ENCODE measurements at places on chromosomes 7 and 10.

DNA sequence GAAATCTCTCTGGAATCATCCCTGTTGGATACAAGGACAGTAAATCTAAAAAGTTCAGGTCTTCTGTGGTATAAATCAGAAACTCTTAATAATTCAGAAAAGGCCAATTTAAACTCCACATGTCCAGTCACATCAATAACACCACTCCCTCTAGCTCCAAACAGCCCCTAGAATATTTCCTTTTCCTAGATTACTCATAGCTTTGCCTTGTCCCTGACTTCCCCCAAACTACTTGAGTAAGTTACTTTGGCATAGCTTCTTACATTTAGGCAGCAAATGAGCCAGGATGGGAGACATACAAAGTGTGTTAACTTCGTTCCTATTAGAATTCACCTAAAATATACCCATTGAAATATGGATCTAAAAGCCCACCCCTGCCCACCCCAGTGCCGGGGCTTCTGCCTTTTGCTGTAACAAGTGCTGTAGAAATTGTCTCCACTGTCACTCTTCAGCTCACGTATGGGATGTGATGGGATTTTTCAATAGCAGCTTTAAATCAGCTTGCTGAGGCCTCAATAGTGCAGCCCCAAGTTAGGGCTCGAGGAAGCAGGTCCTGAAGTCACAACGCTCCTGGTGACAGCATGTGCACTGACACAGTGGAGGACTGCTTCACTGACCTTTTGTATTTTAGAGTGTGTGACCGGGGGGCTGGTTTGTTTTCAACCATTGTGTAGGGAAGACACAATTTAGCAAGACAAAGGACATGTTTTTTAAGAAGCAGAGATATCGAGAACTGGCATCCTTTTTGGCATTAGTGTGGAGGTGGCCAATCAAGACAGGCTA, 218.2 kb upstream of the KMT2E start:
- no peak for DNase-seq

DNA sequence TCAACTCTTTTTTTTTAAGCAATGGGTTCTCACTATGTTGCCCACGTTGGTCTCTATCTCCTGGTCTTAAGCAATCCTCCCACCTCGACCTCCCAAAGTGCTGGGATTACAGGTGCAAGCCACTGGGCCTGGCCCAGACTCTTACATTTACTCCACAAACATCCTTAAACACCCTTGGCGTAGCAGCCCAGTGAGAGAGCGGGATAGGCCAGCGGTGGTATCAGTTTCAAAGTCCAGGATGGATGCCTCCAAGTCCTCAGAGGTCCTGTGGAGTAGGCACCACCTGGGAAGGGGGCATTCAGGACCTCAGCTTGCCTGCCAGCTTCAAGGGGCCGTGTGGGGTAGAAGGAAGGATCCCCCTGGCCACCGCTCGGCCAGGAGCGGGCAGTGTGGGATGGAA, 18.1 kb upstream of the VPS37D start:
- DNase-seq = no peak

DNA sequence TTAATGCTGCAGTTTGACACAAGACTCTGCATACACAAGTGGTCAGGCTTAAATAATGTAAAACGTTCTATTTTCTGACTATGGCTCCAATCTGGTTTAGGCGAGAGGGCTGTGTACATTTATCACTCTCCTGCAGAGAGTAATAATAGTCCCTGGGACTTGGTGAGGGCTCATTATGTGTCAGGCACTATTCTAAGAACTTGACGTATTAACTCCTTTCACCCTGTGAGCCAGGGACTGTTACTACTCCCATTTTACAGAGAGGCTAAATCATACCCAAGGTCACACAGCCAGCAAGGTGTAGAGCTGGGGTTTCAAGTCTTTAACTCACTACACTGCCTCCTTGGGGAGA, 187.2 kb upstream of the LYZL2 start:
- no peak for DNase-seq

- no peak for DNase-seq
Observed at GRCh38 chr10:46301721-46302479, 15.1 kb downstream of the ANTXRL start.

DNA sequence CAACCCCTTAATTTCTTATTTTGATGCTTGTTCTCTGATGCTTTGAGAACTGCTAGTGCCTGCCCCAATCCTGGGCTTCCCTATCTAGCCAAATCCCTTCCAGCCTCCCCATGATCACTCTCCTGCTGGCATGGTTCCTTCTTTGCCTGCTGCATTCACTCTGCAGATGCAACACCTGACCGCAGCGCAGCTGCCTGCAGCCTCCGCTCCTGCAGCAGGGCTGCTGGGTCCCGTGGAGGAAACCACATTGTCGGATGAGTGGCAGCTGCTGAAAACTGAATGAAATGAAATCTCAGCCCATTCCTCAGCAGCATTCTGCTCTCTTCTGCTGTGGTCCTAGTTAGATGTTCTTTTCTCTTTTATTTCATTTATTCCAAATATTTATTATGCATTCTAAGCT, 320.3 kb downstream of the CCDC3 start:
- no peak for DNase-seq

DNA sequence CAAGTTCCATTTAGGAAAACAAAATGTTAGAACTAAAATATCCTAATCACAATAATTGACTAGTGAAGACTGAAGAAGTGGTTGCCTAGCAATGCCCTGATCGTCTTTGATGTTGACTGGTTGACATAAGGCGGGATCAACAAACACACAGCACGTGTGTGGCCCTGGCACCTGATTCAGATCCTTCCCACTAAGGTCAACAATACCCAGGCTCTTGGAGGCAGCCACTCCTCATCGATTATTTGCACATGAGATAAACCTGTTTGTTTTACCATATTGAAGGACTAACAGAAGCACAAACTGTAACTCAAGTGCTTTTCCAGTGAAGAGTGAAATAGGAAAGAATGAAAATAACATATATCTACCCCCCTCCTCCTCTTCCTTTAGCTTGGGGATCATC, 15.6 kb downstream of the FANK1 start:
- DNase-seq = no peak

GRCh38 chr7:46424934-46425333, 503.9 kb upstream of the IGFBP3 start:
- DNase-seq = no peak

GRCh38 chr10:5500910-5501309, 1.5 kb upstream of the CALML5 start:
- DNase-seq = no peak

DNA sequence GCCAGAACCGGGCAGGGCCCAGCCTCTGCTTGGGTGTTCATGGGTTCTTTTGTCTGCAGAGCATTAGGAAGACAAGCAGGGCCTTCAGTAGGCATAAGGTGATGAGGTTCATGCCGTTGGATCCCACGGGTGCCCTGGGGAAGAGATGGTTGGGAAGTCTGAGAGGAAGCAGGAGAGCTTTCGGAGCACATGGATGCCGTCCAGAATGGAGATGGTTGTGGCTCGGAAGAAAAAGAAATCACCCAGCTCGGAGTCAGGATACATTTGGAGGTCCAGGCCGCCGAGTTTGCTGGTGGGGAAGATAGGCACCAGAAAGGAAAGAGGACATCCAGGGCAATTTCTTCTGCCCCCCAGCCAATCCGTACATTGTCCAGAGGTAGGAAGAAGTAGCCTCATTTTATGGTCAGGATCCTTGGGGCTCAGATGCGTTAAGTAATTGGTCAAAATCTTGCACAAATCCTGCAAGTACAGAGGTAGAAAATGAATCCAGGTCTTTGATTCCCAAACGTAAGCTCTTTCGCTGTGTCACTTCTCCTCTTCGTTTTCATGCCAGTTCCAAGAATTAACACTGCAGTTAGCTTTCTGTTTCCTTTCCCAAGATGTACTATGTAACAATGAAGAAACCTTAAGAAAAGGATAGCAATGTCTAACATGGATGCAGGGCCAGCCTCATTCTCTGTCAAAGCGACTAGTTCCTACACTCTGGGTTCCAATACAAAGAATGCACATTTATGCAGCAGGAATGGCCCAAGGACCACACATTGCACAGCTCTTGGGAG, 147.8 kb upstream of the KLF6 start:
- no peak for DNase-seq

DNA sequence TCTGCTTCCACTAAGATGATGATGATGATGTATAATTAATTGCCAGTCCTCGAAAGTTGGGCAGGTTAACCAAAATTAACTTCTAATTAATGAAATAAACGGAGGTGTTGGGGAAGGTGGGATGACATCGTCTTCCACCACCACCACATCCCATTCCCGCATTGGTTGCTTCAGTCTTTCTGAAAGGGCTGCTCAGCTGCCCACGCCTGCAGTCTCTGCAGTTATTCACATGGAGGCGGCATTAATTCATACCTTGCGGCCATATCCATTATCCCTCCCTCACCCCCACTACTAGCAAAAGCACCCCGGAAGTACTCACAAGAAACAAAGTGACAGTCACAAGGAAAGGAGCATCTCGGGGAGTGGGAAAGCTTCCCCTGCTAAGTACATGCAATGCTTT, 387.9 kb downstream of the DPP6 start:
- no peak for DNase-seq

DNA sequence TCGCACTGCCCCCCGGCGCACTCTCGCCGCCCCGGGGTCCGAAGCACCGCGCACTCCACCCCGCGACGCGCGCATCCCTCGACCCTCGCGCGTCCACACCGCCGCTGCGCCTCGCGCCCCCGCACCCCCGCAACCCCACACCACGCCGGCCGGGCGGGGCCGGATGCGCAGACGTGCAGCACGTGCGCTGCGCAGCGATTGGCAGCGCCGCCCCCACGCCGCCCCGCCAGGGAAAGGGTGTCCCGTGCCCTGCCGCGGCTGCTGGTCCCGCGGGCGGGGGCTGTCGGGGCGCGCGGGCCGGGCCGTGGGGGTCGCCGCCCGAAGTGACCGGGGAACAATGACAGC, 53.7 kb upstream of the KDM7A start:
- DNase-seq = peak; percentile 54

- no peak for DNase-seq
Observed at GRCh38 chr7:39623732-39624441, 515 bp downstream of the RALA start.

DNA sequence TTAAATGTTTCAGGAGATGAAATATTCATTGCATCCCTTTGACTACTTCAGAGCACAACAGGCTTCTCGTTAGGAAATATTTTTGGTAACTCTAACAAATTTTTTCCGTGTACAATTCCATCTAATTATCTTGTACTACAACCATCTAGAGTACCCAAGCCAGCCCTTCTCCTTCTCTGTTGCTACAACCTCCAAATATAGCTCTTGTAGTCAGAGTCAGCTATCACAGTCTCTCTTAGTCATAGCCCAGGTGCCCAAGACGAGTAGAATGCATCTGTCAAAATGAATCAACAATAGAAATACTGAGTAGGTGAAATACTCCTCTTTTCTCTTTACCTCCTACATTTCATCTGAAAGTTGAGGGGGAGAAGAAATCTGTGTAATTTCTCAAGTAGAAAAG, 74.0 kb downstream of the INHBA start:
- no peak for DNase-seq

DNA sequence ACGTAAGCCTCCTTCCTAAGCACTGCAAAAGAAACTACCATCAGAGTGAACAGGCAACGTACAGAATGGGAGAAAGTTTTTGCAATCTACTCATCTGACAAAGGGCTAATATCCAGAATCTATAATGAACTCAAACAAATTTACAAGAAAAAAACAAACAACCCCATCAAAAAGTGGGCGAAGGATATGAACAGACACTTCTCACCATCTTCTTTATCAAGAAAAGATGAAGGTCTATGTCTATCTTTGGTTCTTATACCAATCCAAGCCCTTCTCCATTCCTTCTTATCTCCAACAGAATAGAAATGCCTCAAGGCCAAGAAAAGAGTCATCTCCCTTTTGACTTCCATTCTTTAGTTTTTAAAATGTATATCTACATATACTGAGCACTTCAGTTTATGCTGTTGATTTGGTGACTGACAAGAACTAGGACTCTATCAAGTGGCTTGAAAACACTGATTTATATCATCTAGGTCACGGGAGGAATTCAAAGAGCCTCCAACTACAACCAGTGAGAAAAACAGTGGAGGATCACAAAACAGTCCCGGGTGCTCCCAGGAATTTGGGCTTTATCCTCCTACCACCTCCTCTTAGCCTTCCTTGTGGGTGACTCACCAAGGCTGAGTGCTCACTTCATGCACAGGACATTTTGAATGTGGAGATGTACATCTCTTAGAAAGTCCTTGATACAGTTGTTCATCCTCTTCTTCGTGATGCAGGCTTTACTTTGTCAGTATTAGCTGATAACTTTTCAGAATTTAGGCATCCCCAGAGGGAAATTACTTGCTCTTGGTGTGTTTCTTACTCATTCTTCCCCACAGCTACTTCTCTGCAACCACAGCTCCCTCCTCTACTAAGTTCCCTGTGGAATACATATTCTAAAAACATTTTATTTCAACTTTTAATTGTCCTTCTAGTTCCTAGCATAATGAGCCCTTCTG, 15.4 kb downstream of the TAS2R41 start:
- DNase-seq = no peak

All from endodermal cell (in vitro differentiated cells).